ENCODE measurements at places on chromosomes 4 and X.
A peak's percentile ranks its signal among the peaks of the same experiment; 100 is the strongest.

DNA sequence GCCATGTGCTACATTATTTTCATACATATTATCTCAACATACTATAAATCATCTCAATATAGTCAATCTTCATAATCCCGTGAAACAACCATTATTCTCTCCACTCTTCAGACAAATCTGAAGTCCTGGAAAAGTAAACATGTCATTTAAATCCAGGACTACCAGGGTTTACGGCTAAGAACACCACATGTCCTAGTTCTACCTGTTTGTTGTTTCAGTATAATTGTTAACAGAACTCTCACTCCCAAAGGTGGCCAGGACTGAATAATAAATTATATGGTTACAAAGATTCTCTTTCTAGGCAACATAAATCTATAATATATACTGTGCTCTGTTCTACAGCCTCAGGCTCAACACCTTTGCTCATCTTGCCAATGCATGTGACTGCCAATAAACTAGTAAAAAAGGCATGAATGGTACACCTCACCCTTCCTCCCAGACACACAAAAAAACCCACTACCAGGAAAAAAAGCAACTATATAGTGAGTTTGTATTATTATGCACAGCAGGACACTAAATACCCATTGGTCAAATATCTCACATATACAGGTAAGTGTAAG is 20.1 kb downstream of the EIF4E start:
- DNase-seq = no peak

DNA sequence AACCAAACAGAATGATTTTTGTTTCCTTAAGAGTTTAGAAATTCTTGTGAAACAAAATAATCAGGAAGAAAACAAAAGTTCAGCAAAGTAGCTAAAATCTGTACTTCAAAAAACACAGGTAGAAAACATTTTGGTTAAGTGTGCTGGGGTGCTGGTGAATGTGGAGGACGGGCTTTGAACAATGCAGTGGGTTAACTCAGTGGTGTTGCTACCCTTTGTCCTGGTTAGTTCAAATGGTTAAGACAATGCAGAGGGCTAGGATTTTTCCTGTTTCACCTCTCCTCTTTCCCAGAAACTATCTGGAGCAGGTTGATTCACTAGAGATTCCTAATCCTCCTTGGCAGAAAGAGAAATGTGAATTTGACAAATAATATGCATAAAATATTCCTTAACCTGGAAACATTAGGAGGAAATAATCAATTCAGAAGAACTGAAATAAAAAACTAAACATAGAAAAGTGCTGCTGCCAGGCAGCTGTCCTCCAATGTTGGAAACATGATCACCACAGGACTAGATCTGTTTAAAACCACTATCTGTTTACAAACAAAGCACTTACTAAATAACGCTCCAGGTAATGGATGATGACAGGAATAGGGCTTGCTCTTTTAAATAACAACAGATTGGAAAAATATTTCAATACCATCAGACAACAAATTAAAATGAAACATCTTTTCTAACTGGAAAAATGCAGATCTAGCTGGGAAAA is 148.9 kb downstream of the MAML3 start:
- DNase-seq = peak; percentile 62

GRCh38 chrX:135340831-135341230 is 31.6 kb downstream of the ETDC start:
- DNase-seq = no peak

GRCh38 chr4:118803253-118803652 is 32.7 kb downstream of the SEC24D start:
- DNase-seq = no peak

- no peak for DNase-seq
Observed at GRCh38 chr4:166981847-166982246, 252.4 kb downstream of the SPOCK3 start.

- DNase-seq = no peak
Observed at GRCh38 chrX:8075636-8076035, 95.4 kb downstream of the VCX2 start.

DNA sequence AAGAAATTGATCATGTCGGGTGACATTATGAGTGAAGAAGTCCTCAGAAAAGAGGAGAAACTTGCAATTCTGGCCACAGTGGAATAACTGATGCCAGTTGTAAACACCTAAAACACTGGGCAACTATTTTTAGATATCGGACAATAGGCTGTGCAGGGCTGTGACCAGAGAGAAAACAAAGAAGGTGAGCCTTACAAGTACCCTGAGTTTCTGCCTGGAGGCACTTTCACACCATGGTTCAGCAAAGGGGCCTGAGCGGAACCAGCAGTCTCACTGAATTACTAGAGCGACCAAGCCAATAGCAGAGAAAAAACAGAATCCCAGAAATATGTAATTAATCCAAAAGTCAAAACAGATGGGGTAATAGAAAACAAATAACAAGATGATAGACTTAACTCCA is 11.2 kb downstream of the IRAK1 start:
- no peak for DNase-seq

DNA sequence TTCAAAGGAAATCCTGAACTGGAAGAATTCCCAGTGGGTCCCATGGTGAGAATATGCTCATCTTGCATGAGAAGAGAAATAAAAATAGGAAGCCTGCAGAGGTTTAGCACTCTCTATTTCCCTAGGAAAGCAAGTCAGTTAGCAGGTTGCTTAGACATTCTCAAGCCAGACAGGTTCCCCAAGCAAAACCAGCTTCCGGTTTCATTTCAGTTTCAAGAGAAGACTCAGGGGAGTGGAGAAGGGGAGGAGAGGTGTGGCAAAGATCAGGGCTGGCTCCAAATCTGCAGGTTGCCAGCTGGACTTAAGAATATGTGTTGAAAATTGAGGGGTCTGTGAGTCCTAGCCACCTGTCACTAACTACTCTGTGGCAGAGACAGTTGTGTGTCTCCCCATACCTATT is 107.5 kb downstream of the CLNK start:
- no peak for DNase-seq

DNA sequence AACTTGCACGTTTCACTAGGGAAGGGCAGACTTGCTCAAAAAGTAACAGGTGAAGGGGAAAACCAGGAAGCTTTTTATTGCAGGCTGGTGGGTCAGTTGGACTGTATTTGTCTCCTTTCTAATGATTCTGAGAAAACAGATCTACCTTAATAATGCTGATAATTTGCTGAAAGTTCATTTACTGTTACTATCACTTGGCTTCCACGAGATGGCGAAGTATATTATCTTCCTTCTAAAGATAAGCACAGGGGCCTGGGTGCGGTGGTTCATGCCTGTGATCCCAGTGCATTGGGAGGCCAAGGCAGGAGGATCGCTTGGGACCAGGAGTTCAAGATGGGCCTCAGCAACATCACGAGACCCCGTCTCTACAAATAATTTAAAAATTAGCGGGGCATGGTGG is 16.4 kb downstream of the CCKAR start:
- DNase-seq = no peak

- DNase-seq = no peak
Observed at GRCh38 chrX:38275615-38276014, 51.7 kb downstream of the RPGR start.

DNA sequence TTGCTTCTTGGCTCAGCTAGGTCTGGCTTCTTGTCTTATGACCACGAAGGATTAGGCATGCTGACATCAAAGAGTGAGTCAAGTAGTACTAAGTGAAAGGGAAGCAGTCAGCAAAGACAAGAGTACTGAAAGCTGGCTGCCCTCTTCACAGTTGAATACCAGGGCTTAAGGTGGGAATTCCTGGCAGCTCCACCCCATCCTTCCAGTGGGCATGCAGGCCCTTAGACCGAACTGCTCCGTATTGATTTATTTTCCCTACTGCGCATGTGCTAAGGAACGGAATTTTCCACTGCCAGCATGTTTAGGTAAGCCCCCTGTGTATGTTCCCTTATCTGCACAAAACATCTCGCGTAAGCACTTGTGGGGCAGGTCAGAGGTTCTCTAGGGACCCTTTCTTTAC is 2320.1 kb downstream of the ARAP2 start:
- DNase-seq = no peak

DNA sequence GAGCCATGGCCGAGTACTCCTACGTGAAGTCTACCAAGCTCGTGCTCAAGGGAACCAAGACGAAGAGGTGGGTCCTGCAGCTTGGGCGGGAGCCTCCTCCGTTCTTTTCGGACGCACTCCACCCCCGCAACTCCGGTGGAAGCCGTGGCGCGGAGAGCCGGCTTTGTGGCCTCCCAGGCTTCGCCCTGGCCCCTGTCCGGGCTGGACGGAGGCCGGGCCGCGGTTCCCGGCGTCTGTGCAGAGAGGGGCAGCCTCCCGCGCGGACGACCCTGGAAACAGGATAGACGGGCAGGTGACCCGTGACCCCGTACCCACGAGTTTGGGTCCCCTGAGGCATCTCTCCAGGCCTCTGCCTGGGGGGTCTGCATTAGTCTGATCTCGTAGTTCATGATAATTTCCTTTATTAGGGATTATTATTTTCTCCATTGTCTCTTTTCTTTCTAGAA is 356 bp downstream of the FRG1 start:
- no peak for DNase-seq

GRCh38 chr4:99033956-99034355 is 38.4 kb downstream of the METAP1 start:
- no peak for DNase-seq

- DNase-seq = no peak
Observed at GRCh38 chr4:152160225-152160800, 375.6 kb downstream of the FBXW7 start.

DNA sequence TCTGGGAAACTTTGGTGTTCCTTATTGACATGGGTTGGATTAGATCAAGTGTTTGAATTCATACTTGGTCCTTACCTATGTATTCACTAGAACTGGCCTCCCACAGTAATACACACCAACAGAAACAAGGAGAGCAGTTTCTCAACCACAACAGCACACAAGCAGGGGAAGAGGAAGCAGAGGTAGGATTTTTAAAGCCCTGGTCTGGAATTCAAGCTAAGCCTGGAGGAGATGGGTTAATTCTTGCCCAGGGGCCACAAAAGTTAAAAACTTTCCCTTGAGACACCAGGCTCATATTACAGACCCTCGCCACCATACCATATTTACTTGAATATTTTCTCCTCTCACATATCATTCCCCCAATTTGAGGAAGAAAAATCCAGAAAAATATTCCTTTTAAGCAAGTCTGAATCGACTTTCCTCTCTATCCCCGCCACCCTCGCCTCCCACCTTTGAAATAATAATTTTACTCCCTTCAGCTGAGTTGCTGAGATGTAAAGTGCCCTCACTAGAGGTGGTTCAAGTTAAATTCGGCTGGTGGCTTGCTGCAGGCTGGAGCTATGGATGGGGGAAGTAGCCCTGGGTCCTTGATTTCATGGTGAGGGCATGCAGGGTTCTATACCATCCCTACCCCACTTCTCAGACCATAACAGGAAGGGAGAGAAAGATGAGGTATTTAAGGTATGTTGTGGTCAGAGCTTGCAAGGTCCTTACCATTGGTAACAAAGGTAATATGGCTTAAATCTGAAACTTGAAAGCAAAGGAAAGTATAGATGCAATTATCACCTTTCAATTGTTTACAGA is 440.2 kb downstream of the INPP4B start:
- no peak for DNase-seq

DNA sequence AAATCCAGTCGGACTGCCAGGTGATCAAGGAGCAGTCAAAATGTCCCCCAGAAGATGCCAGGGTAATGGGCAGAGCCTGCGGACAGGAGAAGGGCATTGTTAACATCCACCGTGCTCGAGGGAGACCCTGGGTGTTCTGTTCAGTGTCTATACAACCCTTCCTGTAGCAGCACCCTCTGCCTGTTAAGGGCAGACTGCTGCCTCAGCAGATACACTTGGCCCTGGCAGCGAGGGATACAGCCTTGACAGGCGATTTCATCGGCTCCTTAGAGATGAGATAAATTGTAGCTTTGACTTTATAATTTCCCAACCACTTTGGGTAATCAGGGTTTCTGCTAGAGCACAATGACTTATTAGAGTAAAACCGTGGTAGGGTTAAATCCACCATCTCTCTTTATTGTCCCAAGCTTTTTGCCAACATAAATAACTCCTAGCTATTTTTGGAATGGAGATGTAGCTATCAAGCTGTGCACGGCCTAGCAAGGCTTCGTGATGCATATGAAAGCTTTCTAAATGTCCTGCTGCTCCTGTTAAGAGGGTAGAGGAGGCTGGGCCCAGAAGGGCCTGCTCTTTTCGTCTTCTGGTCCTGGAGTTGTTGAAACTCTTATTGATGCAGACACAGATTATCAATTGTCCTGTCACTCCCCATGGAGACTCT is 195.9 kb downstream of the CPEB2 start:
- DNase-seq = no peak

GRCh38 chr4:55819634-55820033 is at the start of gene EXOC1L:
EXOC1L (plus strand) TSS chr4:55819790; CDS start chr4:55820027, 237 bp downstream.
- no peak for DNase-seq

DNA sequence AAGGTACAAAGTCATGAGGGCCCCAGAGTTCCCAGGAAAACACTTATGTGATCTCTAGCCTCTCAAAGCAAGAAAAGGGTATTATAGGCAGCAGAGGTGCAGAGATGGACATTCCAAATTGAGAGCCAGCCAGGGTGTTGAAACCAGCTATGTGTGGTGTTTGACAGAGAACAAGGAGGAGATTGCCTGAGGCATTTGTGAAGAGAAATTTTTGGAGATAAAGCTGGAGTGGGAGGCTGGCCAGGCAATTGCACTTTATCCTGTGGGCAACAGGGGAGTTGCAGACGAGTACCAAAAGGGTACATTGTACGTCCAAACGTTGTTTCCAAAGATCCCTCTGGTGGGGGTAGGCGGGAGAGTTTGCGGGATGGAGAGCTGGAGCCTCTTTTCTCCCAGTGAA is 2.5 kb upstream of the GABRE start:
- DNase-seq = no peak

DNA sequence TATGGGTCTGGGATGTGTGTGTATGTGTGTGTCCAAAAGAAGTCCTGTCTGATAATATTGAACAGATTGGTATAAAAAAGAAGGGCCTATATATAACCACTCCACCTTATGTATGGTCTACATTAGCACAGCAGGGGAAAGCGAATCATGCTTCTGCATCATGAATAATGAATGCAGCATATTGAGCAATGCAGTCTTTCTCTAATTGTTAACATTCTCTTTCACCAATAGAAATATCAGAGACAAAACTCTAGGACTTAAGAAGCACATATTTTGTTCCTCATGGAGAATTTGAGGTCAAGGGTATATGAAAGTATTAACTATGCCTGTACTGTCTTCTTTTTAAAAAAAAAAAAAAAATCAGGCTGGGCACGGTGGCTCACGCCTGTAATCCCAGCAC is 264.3 kb upstream of the NOCT start:
- DNase-seq = no peak

DNA sequence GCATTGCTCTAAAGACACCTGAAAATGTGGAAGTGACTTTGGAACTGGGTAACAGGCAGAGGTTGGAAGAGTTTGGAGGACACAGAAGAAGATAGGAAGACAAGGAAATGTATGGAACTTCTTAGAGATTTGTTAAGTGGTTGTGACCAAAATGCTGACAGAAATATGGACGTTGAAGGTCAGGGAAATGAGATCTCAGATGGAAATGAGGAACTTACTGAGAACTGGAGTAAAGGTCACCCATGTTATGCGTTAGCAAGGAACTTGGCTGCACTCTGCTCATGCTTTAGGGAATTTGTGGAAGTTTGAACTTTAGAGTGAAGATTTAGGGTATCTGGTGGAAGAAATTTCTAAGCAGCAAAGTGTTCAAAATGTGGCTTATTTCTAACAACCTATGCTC is 99.4 kb downstream of the FAM13A start:
- no peak for DNase-seq

Data from NCI-H2029 treated with DMSO at 0.1 percent for 48 hours (cell line).